ENCODE measurements at places on chromosomes 11 and 22.
A peak's percentile ranks its signal among the peaks of the same experiment; 100 is the strongest.

- DNase-seq = no peak
Measured at GRCh38 chr22:31567196-31567595, 70.9 kb downstream of the SFI1 start.

DNA sequence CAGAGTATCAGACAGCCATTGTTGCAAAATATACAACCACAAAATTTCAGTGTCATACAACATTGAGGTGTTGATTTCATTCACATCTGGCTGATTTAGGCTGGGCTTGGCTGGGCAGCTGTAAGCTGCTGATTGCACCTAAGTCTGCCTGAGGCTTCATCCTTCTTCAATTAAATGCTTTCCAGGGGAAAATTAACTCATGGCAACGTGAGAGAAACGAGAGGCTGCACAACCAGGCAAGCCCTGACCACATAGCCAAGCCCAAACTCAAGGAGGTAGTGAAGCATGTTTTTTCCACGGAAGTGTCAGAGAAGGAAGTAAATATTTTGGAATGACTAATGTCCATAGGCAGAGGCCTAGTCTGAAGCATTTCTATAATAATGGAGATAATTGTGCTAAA lies 273.8 kb upstream of the ZC3H12C start:
- DNase-seq = no peak

DNA sequence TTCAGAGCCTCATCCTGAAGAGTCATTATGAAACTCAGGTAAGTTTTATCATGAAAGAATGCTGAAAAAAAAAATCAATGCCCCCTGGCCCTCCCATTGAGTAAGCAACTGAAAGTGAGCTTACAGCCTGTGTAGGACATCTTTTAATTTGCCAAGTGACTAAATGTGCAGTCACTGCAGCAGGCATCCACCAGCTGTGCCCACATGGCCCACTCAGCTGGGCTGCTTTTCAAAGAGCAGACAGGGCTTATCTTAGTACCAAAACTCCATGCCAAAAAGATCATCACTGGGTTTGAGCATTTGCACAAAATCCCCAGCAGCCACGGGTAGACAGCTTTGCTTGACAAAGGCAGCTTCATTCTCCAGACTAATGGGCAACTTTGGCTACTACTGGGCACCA lies 709.7 kb downstream of the NTM start:
- no peak for DNase-seq

- peak; percentile 39 for DNase-seq
Measured at GRCh38 chr11:13668957-13669521, 571 bp downstream of the FAR1 start.

DNA sequence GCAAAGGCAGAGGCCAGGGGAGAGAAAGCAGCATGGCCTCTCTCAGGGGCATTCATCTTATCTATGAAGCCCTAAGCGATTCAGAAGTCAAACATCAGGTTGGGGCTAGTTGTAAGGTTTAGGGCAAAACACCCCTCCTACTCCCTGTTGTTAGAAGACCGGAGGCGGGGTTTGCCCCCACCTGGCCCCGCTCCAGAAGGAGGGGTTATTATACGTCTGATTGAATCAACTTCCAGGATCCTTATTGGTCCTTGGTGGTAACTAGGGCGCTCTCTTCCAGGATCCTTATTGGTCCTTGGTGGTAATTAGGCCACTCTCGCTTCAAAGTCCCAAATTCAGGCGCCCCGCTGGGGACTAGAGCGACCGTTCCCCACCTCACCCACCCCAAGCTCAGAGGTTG lies 12.1 kb upstream of the SMTN start:
- no peak for DNase-seq

- DNase-seq = no peak
Measured at GRCh38 chr22:19407649-19408606, 23.6 kb downstream of the HIRA start.

GRCh38 chr22:36100134-36100824 lies 60.3 kb downstream of the APOL3 start:
- DNase-seq = no peak

DNA sequence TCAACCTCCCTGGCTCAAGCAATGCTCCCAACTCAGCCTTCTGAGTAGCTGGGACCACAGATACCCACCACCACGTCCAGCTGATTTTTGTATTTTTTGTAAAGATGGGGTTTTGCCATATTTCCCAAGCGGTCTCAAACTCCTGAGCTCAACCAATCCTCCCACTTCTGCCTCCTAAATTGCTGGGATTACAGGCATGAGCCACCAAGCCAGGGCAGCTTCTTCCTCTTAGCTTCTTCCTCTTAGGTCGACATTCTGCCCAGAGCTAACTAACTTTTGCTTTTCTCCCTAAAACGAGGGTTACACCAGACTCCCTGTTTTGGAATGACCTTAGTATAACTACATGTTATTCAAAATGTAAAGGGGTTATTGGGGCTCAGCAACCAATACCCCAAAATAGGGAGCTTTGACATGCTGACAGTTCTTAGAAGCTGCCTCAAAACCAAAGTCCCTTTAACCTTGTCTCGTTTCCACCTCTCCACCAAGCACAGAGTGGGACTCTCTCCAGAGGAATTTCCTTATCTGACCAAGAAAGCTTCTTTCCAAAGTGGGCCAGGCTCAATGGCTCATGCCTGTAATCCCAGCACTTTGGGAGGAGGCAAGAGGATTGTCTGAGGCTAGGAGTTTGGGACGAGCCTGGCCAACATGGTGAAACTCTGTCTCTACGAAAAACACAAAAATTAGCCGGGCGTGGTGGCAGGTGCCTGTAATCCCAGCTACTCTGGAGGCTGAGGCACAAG lies 7.0 kb downstream of the HPS5 start:
- no peak for DNase-seq

- DNase-seq = no peak
Measured at GRCh38 chr11:102447193-102447592, 5.4 kb downstream of the TMEM123 start.

Data from WERI-Rb-1 (cell line).